M059J (cell line): ENCODE measurements at places on chromosomes 6 and 20. TPM values are rescaled to one million over a fixed set of nuclear protein-coding genes. Genes with fewer than 3 reads are reported as not detected.

GLP1R gene
- not detected in 2 replicates for total RNA-seq

SRMS gene
- total RNA-seq = not detected in 2 replicates

DNA sequence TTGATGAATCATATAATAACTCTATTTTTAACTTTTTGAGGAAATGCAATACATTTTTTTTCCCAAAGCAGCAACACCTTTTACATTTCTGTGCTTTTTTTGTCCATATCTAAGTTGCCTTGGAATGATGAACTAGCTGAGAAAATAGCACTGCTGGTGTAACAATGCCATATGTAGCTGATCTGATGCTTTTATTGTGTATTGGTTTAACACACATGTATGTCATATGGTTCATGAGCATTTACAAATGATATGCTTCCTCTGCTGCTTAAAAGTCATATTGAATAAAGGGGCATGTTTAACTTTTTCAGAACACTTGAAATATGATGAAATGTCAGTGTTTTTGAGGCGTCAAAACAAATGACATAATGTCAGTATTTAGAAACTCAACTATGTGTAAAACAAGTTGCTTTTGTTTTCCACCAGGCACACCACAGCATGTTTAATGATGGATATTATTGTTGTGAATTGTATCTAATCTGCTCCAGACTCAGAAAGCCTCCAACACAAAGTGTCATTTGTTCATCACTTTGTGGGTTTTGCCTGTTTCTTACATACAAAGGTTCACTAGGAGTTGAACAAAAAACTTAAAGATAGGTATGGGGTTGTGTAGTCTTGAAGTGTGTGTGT lies 775.8 kb upstream of the FLRT3 start:
- no peak for DNase-seq

GRCh38 chr20:3730803-3731672 lies 1.4 kb upstream of the HSPA12B start:
- DNase-seq = no peak

GRCh38 chr20:38900606-38901005 lies 25.6 kb upstream of the FAM83D start:
- no peak for DNase-seq

DNA sequence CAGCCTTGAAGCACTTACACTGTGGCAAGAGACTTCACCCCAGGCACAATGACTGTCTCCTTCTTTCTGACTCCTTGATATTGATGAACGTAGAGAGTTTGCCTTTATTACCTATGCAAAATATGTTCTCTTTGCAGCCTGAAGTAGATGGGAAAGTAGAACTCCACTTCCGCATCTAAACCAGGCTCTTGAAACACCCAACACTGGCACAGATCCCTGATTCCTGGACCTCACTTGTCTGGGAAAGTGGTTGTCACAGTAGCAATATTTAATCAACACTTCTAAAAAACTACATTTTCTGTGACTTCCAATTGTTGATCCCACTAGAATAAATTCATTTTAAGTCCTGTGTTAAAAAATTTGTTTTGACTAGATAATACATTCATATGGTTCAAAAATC lies 143.1 kb downstream of the CDK19 start:
- DNase-seq = no peak

DNA sequence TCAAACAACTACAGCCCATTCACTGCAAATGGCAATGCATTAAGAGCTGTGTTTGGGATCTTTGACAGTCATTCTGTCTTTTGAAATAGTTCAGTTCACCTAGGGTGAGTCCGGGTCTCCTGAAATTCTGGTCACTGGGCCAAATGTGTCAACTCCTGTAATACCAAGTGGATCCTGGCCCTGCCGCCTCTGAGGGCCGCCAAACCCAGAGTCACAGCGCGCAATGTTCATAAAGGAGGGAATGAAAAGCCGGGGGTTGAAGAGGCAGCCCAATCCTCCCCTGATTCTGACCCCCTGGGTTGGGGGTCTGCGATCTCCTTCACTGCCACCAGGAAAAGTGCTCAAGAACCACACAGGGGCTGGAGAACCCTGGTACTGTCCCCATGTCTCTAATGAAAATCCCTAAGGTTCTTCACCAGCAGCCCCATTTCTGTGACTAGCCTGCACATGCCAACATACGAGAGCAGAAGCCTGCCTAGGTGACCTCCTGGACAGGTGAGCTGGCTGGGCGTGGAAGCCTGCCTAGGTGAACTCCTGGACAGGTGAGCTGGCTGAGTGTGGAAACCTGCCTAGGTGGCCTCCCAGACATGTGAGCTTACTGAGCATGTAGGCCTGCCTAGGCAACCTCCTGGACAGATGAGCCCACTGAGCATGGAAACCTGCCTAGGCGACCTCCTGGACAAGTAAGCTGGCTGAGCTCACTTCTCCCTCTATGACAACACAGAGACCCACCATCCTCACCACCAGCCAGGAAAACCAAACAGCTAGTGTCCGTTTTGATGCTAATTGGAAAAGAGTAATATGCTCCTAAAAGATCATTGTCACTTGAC lies 16.1 kb upstream of the APMAP start:
- no peak for DNase-seq

GRCh38 chr20:63441136-63442099 lies 31.0 kb downstream of the KCNQ2 start:
- no peak for DNase-seq

- DNase-seq = no peak
Observed at GRCh38 chr6:41467061-41467460, 79.1 kb upstream of the FOXP4 start.
